ENCODE measurements at places on chromosomes 11 and 22.

GRCh38 chr22:22043296-22044078 is 60.9 kb upstream of the TOP3B start:
- no peak for DNase-seq

DNA sequence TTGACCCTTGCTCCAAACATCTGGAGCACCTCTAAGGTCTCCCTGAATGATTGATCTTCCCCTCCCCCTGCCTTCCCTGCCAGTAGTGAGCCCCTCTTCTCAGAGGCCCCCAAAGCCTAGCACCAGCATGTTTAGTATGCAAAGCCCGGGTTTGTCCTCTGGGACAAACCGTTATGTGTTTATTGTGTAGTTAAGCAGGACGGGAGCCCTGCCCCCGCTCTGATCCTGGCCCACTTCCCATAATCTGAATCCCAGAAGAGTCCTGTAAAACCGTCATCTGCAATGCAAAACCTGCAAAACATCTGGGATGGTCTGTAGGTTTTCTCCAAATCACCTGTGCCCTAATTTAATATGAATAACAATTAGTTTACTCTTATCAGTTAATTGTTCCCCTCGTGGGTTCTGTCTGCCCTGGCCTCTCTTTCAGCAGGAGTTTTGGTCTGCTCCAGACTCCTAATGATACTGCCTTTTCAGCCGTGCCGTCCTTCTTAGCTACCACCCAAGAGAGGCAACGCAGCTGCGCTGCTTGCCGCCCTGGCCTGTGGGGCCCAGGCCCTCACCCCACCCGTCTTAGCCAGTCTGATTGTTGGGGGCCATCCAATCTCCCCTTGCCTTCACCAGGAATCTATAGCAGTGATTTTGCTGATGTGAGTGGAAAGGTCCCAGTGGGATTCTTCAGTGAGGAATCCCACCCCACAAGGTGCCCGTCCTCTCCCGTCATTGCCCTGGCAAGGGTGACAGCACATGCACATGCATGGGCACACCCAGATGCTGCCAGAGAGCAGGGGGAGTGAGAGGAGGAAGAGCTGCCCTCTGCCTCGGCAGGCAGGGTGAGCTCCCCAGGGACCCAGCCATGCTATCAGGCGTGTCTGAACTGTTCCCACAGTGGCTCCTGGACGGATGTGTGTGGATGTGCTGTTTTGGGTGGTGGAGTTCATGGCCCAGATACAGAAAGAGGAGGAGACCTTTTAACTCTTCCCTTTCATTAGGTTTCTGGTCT is 3.0 kb upstream of the B3GAT1 start:
- DNase-seq = no peak

- no peak for DNase-seq
Observed at GRCh38 chr11:75561426-75562047, 516 bp upstream of the SERPINH1 start.

DNA sequence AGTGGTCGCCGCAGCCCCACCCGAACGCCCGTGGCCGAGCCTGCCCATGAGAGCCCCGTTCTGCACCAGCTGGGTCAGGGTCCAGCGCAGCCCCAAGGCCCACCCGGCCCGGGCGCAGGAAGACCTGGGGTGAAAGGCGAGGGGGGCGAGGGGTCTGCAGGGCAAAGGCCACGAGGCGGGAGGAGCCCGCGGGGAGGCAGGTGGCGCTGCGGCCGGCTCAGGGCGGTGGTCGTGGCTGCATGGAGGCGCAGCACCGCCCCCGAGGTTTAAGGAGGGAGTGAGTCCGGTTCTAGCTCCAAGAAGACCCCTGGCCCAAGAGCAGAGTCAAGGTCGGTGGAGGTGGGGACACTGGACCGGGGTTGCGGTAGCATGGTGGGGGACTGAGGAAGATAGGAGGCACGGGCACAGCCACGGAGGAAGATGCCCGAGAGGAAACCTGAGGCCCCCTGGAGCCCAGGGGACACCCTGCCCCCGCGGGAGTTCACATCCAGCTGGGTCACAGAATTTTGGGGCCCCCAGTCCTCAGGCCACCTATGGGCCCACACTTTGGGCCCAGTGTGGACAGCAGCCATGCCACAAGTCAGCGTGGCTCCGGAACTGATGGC is 514 bp upstream of the HDAC10 start:
- no peak for DNase-seq

- peak; percentile 17 for DNase-seq
Observed at GRCh38 chr22:38397189-38398085, 57.6 kb downstream of the KCNJ4 start.

DNA sequence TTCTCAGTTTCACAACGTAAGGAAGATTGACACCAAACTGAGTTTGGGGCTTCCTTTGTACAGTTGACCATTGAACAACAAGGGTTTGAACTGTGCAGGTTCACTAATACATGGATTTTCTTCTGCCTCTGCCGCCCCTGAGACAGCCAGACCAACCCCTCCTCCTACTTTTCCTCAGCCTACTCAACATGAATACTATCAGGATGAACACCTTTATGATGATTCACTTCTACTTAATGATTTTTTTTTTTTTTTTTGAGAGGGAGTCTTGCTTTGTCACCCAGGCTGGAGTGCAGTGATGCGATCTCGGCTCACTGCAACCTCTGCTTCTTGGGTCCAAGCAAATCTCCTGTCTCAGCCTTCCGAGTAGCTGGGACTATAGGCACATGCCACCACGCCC is 14.6 kb downstream of the RBM4 start:
- no peak for DNase-seq

DNA sequence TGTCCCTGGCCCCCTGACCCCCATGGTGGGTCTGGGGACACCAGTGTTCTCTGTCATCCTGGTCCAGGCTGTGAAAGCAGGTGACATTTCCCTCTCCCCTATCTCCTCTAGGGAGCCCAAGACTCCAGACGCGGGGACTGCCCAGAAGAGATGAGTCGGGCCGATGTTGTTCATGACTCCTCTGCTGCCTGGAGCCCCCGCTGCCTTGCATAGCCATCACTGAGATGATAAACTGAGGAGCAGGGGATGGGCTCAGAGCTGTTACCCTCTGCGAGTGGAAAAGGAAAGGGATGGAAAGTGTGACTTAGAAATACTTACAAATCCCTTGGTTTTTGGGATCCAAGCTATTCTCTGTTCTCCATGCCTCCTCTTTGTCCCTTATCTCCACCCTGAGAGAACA is 209.6 kb downstream of the DSCAML1 start:
- no peak for DNase-seq

DNA sequence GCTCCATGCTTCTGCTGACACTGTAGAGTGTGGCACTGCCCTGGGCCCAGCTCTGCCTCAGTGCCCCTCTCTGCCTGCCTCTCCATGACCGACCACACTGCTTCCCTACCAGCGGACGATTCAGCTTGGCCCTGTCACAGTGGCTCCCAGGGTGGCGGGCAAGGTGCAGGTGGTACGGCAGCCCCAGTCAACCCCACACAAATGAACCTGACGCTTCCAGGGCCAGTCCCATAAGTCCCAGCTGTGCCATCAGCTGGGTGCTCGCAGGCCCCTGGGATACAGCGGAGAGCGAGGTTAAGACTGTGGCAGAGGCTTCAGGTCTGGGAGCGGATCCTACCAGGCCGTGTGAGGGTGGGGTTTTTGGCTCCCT is 134.8 kb downstream of the LDLRAD3 start:
- DNase-seq = no peak

- no peak for DNase-seq
Observed at GRCh38 chr22:19811211-19811621, 43.5 kb downstream of the GNB1L start.

DNA sequence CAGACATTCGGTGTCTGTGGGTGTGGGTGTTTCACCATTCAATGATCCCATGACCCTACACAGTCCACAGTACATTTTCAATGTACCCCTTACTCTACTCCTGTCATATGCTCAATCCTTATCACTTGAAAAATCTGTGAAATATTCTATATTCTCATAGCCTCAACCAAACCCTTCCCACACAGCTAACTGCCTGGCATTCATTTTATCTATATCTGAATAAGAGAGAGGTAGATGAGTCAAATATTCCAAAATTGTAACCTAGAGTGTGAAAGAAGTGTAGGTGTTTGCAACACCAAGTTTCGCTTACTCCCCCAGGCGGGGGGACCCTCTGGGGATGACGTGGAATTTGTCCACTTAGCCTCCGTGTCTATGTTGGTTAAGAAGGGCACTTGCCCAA is 354.8 kb downstream of the ETS1 start:
- no peak for DNase-seq

GRCh38 chr22:28949788-28950187 is 66.4 kb downstream of the ZNRF3 start:
- DNase-seq = no peak

GRCh38 chr11:67613313-67613959 is 6.7 kb downstream of the NDUFV1 start:
- no peak for DNase-seq

- no peak for DNase-seq
Observed at GRCh38 chr22:38163844-38164550, 17.6 kb downstream of the PLA2G6 start.

DNA sequence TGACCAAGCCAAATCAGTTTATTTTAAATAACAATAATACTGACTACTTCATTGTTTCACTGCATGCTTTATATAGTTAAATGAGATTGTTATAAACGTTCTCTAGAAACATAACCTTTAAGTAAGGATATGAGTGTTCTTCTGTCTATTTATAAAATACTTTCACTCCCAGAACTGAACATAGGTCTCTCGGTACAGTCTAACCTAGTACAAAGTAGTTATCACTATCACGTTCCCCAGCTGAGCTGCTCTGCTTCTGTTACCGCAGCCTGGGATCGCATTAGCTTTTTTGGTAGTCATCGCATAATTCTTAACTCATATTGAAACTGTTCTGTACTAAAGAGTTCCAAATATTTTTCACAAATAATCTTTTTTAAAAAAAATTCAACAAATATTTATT is 143.6 kb downstream of the WNT11 start:
- no peak for DNase-seq

DNA sequence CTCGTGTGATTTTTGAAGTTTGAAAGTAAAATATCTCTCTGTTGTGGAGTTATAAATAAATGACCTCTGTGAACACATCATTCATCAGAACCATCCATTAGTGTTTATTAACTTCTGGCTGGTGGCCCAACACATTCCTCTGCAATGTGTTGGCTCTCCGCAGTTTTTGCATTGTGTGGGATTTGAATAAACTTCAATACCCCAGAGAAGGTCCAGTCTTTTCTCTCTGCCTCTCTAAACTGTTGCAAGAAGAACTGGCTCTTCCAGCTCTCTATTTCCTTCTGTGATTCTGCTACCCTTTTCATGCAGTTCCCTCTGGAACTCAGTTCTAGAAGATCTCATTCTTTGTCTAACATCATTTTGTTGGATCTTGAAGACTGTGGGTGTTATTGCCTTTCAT is 125.0 kb upstream of the ARHGAP42 start:
- DNase-seq = no peak

DNA sequence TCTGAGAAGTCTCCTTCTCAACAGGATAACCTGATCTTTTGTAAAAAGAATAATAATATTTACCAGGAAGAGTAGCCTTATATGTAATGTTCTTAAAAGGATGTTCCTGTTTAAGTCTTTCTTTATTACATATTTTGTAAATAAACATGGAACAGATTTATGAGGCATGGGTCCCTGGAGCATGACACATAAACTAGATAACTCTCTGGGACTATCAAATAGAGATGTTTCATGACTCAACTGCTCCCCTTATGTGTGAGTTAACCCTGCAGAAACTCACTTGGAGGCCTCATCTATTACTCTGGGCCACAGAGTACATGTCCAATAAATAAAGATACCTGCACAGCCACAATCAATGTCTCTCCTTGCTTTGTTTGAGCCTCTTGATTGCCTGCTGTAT is 64.6 kb downstream of the GDPD4 start:
- DNase-seq = no peak

DNA sequence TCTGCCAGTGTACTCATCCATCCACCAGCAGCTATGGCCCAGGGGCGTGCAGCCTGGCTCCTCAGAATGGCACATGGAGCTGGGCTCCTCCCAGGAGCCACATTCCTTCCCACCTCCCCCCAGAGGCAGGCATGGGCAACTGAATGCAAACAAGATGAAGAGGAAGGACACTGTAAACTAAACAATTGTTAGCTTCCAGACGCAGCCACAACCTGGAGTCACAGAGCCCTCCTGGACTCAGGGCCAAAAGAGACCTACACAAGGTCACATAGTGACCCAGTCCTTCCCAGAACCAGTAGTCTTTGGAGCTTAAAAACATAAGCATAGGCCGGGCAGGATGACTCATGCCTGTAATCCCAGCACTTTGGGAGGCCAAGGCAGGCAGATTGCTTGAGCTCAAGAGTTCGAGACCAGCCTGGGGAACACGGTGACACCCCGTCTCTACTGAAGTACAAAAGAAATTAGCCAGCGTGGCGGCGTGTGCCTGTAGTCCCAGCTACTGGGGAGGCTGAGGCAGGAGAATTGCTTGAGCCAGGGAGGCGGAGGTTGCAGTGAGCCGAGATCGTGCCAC is 30.7 kb upstream of the CLDN5 start:
- no peak for DNase-seq

- DNase-seq = no peak
Observed at GRCh38 chr11:69035946-69036340, 12.8 kb upstream of the TPCN2 start.

DNA sequence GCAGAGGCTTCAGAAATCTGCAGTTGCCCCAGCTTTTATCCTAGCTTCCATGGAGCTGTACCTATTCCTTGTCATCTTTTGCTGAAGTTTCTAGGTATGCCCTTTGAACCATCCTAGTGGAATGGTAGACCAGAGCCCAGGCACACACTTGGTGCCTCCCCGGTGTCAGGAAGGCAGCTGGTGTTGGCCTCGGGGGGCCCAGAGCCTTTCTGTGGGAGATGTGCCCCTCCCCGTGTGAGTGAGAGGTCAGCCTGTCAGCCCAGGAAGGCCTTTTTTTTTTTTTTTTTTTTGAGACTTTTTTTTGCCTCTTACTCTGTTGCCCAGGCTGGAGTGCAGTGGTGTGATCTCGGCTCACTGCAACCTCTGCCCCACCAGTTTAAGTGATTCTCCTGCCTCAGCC is 58.4 kb downstream of the MED15 start:
- DNase-seq = no peak

DNA sequence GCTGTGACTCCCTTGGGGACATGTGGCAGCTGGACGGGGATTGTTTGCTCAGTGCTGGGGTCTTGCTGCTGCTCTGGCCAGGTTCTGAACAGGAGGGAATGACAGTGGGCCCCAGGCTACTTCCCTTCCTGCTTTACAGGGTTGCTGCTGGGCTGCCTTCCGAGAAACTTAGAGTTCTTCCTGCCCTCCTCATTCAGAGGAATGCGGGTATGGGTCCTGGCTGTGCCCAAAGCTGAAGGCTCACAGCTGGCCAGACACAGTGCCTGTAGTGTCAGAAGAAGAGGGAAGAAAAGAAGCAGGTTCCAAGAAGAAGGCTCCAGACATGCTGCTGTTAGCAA is 108.3 kb upstream of the PARVA start:
- no peak for DNase-seq

- no peak for DNase-seq
Observed at GRCh38 chr22:24037851-24038765, 27.0 kb downstream of the CABIN1 start.

DNA sequence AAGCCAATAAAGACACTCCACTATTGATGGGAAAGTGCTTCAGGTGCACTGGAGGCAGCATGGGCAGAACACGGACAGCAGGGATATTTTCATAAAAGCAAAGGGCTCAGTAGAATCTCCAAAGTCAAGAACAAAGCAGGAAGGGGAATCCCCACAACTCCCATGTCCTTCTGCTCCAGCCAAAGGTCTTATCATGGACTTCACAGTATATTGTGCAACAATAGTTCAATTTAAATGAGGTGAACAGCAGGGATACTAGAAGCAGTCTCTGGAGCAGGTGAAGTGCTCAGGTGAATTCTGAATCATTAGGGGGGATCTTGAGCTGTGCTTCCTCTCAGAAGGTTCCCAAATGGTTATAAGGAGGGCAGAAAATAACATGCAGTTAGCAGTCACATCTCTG is 6.6 kb upstream of the OR2D2 start:
- DNase-seq = no peak

GRCh38 chr22:48941033-48941902 is 886.4 kb downstream of the BRD1 start:
- no peak for DNase-seq
